ENCODE measurements at places on chromosomes 12 and 14. TPM values are rescaled to one million over a fixed set of nuclear protein-coding genes. Genes with fewer than 3 reads are reported as not detected.

Gene TMCC3
- 1.5 TPM for total RNA-seq

Gene DAZAP2
- 226 TPM for total RNA-seq

Gene HELB
- 6.4 TPM for total RNA-seq

Gene ALKBH2
- 29.4 TPM for total RNA-seq

Gene STAT6
- 44.4 TPM for total RNA-seq

Gene SLC38A6
- total RNA-seq: 26.9 TPM

Gene SMCO2
- not detected for total RNA-seq

Gene SLC25A47
- not detected for total RNA-seq

Gene SLC39A5
- not detected for total RNA-seq

Gene ARHGEF25
- 5.6 TPM for total RNA-seq

Gene RHEBL1
- total RNA-seq: 11.0 TPM

Gene DCAF5
- 7.8 TPM for total RNA-seq

Gene KRT75
- 1.1 TPM for total RNA-seq

Gene RHOJ
- total RNA-seq: 9.5 TPM

Gene DPF3
- 6.4 TPM for total RNA-seq

Gene EXOC3L4
- 0.97 TPM for total RNA-seq

Gene JDP2
- total RNA-seq: 17.4 TPM

Gene SLC4A8
- 16.6 TPM for total RNA-seq

Gene OTOGL
- 1.4 TPM for total RNA-seq

Gene AKAP5
- total RNA-seq: 2.9 TPM

Gene CCDC38
- not detected for total RNA-seq

Gene PTPRR
- 3.5 TPM for total RNA-seq

Gene SMIM41
- total RNA-seq: not detected

Gene GSKIP
- 81.1 TPM for total RNA-seq

Gene GDF11
- 1.5 TPM for total RNA-seq

DNA sequence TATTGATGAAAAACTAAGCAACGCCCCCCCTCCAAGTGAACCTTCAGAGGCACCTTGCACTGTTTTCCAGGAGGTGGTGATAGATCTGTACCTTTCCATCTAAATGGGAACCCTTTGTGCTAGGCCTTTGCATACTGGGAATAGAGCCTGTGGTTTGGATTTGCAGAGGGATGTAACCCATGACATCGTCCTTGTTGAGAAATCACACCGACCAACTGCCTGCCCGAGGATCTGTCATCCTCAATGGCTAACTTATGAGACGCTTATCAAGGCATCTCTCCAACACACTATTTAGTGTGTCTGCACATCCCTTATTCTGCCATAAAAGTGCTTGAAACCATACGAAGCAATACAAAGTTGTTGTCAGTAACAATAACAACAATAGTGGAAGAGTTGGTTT, 22.9 kb downstream of the NTN4 start:
- DNase-seq: no peak

- DNase-seq: no peak
Observed at GRCh38 chr14:58002618-58003017, 136.7 kb upstream of the SLC35F4 start.

GRCh38 chr14:77243853-77244252, 27.2 kb downstream of the NGB start:
- no peak for DNase-seq

DNA sequence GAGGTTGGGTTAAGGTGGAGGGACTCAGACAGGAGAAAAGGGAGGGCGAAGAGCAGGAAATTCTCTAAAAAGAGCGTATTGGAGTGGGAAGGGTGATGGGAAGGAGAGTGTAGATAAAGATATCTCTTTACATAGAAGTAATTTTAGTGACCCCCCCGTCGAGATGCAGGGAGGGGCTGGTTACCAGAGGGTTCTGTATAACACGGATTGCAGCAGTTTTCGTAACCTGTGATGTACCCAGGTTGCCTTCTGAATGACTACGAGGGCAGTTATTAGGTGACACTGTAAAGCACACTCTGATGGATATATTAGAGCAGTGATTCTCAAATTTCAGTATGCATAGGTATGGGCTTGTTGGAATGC, 443 bp downstream of the DNAL1 start:
- DNase-seq: no peak

- DNase-seq: no peak
Observed at GRCh38 chr12:49985981-49986380, 13.2 kb downstream of the AQP6 start.

- DNase-seq: no peak
Observed at GRCh38 chr14:101077481-101078074, 174.1 kb upstream of the RTL1 start.

DNA sequence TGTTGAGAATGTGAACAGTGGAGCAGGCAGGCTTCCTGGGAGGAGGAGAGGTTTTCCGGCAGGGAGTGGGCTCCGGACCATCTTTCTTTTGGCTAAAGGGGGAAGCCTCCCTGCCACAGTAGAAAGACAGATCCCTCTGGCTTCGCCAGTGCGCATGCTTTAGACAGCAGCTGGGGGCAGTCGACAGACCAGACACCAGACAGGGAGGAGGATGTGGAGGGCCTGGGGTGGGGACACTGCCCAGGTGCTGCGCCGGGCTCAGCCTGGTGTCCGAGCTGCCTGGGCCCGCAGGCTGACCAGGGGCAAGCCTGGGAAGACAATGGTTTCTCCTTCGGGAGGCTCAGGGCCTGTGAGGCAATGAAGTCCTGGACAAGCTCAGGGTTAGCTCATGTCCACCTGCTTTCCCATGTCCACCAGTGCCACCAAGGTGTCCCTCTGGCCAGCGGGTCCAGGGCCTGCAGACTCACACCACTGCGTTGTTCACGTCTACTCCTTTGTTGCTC, 67.3 kb downstream of the PRIMA1 start:
- no peak for DNase-seq

DNA sequence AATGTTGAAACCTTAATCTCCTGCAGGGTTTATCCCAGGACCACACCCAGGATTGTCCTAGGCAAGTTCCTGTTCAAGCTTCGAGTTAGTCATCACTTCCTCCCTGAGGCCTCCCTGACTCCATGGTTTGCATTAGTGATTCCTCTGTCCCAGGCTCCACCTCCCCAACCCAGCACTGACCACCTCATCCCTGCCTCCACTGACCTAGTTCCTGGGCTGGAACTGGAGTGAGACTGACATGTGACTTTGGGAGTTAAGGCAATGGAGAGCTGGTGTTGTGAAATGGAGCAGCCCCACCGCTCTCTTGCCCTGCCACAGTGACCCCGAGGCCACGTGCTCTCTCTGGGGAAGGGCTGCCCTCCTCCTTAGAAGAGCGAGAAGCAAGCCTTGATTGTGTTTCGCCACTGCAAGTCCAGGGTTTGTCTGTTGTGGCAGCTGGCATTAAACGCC, 15.8 kb upstream of the DTX1 start:
- DNase-seq: peak; percentile 94

- peak; percentile 94 for DNase-seq
Observed at GRCh38 chr12:127272864-127273263, 994.1 kb upstream of the TMEM132C start.

DNA sequence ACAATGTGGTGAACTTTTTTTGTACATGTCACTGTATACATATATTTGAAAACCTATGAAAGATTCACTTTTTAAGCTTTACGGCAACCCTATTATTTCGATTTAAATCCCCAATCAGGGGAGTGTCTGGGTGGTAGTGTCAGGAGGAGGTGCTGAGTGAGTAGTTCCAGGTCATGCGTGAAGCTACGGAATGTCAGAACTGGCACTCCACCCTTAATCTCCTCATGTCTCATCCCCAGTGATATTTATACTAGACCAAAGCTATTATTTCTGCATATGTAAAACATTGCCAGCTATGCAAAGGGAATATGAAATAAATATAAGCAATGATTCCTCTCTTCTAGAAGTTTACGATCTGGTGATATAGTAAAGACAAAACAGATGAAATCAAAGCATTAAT, 12.3 kb downstream of the NR1H4 start:
- DNase-seq: no peak

- DNase-seq: no peak
Observed at GRCh38 chr12:94769047-94769420, 118.7 kb upstream of the TMCC3 start.

- DNase-seq: no peak
Observed at GRCh38 chr14:100056431-100056830, 8.8 kb upstream of the EVL start.

GRCh38 chr14:85960756-85961155, 430.8 kb downstream of the FLRT2 start:
- no peak for DNase-seq

DNA sequence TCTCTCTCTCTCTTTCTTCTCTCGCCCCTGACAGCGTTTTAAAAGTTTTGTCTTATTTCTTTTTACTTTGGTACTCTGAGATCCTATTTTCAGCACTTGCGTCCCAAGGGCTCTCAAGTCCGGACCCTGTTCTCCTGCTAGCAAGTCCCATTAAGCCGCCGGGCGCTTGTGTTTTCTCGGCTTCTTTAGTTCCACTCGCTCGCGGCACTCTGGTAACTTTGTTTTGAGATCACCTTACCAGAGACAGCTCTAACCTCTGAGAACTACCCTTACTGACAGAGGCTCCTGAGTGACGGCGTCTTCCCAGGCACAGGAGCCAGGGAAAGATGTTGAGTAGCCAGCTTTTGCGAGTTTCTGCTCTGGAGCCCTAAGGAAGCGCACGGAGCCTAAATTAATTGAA, 2.7 kb upstream of the MYF5 start:
- no peak for DNase-seq

GRCh38 chr12:15435597-15435996, 113.3 kb downstream of the PTPRO start:
- DNase-seq: no peak

GRCh38 chr12:66041651-66042363, 88.7 kb downstream of the LLPH start:
- DNase-seq: no peak

DNA sequence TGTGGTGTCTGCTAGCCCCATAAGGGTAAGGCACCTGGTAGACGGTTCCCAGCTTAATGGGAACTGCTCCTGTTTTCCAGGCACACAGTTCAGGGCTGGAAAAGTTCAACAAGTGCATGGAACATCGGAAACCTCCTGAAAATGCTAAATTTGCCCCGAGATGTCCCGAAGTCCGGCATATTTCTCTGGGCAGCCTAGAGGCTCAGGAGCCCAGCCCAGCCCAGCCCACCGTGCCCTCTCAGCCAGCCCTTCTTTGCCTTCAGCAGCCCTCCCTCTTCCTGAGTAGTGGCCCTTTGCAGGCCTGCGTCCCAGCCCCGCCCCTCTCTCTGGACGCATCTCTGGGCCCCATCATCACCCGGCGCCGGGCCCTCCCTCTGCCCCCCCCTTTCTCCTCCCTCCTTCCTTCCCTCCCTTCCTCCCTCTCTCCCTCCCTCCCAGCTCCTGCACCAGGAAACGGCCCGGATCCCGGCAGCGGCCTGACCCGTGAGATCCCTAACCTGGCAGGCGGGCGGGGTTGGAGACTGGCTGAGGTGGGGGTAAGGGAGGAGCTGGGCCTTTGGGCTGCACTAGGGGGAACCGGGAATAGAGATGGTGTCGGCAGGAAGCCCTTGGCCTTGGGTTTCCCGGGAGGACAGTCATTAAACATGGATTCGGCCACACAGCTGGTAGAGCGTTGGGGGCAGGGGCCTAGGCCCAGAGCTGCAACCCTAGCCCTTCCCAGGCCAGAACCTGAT, at the start of gene BCL2L2:
BCL2L2 (plus strand) TSS at position 422 of the 734 bp plus-strand sequence. CDS start 935 bp downstream, outside the sequence.
- DNase-seq: peak; percentile 97

GRCh38 chr14:21278632-21279031, 1.3 kb upstream of the RPGRIP1 start:
- DNase-seq: peak; percentile 51

- DNase-seq: no peak
Observed at GRCh38 chr14:23877538-23878180, 75.9 kb upstream of the DHRS4 start.

DNA sequence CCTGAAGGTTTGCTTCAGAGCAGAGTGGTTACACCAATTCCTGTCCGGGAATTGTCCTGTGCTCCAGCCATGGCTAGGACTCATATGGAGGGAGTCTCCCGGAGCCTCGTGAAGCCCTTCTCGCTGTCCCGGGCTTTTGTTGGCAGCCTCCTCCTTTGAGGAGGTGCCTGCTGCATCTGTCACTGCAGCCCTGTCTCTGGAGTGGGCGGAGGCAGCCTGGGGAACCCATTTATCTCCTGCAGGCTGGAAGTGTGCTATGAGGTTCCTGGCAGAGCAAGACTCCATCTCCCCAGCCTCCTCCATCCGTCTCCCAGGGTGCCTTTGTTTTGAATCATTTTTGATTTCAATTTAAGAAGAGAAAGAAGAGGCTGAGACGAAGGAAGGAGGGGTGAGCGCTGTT, 355.3 kb downstream of the GLT1D1 start:
- DNase-seq: peak; percentile 47

DNA sequence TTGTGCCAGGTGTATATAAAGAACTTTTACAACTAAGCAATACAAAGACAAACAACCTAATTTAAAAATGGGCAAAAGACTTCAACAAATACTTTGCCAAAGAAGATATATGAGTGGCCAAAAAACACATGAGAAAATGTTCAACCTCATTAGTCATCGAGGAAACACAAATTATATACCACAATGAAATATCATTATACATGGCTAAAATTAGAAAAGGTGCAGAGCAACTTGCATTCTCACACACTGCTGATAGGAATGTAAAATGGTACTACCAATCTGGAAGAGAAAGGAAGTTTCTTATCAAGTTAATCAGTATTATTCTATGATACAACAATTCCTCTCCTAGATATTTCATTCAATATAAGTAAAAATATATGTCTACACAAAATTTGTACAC, 131.6 kb upstream of the FRMD6 start:
- DNase-seq: peak; percentile 11

GRCh38 chr12:23001487-23001886, 376.5 kb downstream of the ETNK1 start:
- no peak for DNase-seq

GRCh38 chr14:89848165-89848564, 106.4 kb downstream of the EFCAB11 start:
- no peak for DNase-seq

DNA sequence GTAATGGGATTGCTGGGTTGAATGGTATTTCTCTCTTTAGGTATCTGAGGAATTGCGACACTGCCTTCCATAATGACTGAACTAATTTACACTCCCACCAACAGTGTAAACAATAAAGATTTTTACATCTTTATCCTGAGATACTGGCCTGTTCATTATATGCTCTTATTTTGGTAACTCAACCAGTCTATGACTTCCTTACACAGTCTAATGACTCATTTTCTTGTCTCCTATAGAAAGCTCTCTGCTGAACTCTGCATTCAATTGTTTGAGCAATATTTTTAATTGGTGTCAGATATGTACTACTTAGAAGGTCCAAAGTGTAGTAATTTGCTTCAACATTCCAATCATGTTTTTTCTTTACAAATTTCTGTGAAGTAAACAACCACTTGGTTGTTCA, 1351.8 kb downstream of the FSCB start:
- DNase-seq: no peak

DNA sequence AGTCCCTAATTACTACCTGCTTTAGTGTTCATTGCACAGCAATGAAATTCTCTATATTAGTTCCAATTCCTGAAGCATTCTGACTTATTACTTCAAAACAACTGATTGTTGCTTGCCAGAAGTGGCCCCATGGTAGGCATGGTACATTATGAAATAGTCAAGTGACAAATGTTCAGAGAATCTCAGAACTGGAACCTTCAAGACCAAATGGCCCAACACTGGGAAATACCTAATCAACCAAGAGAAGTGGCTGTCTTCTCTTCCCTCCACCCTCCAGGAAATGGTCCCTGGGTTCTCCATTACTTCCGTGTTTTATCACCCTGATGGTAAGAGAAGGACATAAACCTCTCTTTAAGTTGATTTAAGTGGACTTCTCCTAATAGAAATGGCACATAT, 49.9 kb downstream of the ITPR2 start:
- DNase-seq: no peak
